ENCODE measurements at places on chromosomes 16 and 17. TPM values are rescaled to one million over a fixed set of nuclear protein-coding genes. Genes with fewer than 3 reads are reported as not detected.

The CIBAR2 gene
- total RNA-seq, result not detected

The TMEM107 gene
- total RNA-seq, result 23.3 TPM

The PITPNM3 gene
- total RNA-seq, result 3.8 TPM

The CNTNAP1 gene
- 9.8 TPM for total RNA-seq

The ADORA2B gene
- 6.3 TPM for total RNA-seq

All from mesangial cell (primary cell).